ENCODE measurements at places on chromosomes 2 and 18.
A peak's percentile ranks its signal among the peaks of the same experiment; 100 is the strongest.

GRCh38 chr2:58852243-58852642 is 611.1 kb upstream of the FANCL start:
- no peak for DNase-seq

DNA sequence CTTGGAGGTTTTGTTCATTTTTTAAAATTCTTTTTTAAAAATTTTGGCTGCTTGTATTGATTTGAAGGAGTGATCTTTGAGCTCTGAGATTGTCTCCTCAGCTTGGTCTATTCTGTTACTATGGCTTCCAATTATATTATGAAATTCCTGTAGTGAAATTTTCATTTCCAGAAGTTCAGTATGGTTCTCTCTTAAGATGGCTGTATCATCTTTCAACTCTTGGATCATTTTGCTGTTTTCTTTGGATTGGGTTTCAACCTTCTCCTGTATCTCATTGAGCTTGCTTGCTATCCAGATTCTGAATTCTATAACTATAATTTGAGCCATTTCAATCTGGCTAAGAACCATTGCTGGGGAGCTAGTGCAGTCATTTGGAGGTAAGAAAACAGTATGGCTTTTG is 270.8 kb upstream of the NT5C1B start:
- DNase-seq, result no peak

DNA sequence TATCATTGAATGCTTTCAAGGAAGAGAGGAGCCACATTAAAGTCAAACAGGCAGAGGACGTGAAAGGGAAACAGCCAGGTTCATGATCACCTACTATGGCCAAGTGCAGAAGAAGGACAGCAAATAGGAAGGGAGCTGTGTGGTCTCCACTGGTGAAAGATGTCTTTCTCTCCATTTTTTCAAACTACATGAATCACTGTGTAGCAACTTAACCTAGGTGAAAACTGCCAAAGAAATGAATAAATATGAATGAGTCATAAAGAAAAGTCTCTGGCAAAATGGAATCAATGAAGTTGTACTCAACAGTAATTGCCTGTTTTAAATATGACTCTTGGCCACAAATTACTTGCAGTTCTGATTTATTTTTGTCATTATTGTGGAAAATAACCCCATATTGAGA is 452.6 kb upstream of the PKDCC start:
- no peak for DNase-seq

DNA sequence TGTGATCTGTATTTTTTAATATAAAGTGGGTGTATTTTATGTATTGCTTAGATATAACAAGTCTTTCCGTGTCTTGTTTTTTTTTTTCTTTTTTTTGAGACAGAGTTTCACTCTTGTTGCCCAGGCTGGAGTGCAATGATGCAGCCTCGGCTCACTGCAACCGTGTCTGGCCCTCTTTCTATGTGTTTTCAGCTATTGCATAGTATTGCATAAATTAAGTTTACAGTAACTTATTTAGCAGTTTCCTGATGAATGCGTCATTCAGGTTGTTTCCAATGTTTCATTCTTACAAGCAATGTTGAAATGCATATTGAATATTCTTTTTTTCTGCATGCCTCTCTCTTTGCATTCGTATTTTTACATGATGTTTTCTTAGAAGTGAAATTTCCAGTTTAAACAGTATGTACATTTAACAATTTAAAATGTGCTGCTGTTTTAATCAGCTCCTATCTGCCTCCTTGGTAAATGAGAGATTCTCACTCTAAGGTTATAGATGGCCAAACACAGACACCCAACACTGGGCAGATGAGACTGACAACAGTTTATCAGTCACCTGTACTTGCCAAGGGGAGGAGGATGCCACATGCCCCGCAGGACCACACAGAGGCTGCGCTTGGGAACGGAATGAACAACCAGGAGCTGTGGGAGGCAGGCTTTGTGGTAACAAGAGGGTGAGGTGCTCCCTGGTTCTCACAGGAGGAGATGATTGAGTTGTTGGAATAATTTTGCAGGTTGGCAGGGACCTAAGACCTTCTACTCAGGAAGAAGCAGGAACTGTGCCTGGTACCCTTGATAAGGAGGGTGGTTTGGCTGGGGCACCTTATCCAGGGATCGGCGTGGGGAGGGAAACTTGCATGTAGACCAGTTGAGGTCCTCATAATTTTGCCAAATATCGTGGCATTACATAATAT is 7.5 kb downstream of the SLC9A4 start:
- no peak for DNase-seq

- no peak for DNase-seq
These were observed 7.8 kb downstream of the ATG4B start for GRCh38 chr2:241645056-241645914.

DNA sequence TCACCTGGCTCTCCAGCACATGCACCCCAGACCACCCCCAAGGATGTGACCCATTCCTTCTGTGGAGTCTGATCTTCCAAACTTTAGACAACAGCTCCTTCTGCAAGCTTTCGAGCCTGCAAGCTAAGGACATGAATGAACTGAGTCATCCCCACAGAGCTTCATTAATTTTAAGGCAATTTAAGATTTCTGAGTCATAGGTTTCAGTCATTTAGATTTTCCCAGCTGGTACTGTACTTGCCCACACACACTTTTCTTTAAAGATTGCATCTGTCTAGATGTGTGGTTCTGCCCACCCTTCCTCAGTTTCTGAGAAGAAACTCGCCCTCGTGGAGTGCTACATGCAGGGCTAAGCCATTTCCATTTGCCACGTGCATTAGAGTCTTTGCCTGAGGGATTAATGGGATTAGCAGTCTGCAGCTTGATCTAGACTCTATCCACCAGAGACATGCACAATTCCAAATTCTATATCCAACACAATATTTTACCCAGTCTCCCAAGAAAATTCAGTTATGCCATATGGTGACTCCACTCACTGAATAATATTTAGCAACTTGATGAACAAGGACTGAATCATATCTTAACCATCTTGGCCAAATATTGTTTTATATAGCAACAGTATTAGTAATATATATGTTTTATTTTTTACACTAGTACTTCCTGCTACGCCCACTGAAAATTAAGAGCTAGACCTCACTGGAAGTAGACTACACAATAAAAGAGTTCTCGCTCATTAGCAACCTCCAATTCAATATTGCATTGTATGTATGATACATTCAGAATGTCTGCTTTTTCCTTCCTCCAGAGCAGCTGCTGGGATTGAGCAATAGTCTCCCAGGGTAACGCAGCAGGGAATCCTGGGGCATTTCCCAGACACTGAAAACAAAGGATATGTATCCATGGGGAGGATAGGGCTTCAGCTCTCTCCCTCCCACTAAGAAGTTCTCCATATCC is 14.3 kb upstream of the TRIB2 start:
- DNase-seq, result no peak

GRCh38 chr18:31741097-31741735 is 19.5 kb downstream of the SLC25A52 start:
- peak; percentile 22 for DNase-seq

DNA sequence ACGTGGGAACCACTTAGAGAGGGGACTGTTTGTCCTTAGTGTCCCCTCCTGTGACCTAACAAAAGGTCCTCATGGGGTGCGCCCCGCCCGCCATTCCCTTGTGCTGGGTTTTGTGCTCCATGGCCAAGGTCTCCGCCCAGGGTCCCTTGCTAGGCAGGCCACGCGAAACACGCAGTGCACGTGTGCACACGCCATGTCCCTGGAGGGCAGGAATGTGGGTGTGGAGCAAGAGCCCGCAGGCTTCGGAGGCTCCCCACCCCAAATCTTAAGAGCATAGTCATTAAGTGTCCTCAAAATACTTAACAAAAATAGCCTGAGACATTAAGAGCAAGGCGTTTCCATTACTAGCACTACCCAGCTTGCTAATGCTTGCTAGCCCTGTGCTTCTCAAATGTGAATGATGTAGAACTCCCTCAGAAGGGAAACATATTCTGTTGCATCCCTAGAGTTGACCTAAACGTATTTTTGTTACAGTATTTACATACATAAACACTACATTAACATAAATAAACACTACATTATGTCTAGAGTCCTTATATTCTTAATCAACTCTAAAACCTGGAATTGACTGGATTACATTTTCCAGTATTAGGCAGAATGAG is 117.6 kb upstream of the APCDD1 start:
- DNase-seq, result no peak

GRCh38 chr2:175282300-175282699 is 100.8 kb upstream of the ATP5MC3 start:
- DNase-seq, result no peak

Data from activated CD4-positive, alpha-beta T cell treated with anti-CD3 and anti-CD28 coated beads for 1 hour (primary cell).